ENCODE measurements at places on chromosomes 7 and 10. TPM values are rescaled to one million over a fixed set of nuclear protein-coding genes. Genes with fewer than 3 reads are reported as not detected.

GRCh38 chr7:131103997-131104396 lies 223.7 kb upstream of the MKLN1 start:
- no peaks in the 10 kb centered on the region for H3K27me3 ChIP-seq
- DNase-seq, result no peak
- H3K4me3 ChIP-seq, result no peak overlapping the region

- H3K36me3 ChIP-seq, result peaks cover 4% of the 10 kb centered on the region
- H3K4me3 ChIP-seq, result no peak overlapping the region
Measured at GRCh38 chr10:17684537-17684936, 40.6 kb downstream of the STAM start.

- H3K36me3 ChIP-seq, result no peaks in the 10 kb centered on the region
- H3K4me1 ChIP-seq, result no peaks in the 10 kb centered on the region
- H3K4me3 ChIP-seq, result peak overlapping the region; percentile 86
- H3K27ac ChIP-seq, result peak overlapping the region; percentile 68
- H3K27me3 ChIP-seq, result no peaks in the 10 kb centered on the region
Measured at GRCh38 chr7:77799078-77799964, 748 bp downstream of the PHTF2 start.

GRCh38 chr7:93838966-93839365 lies 51.6 kb downstream of the TFPI2 start:
- no peak overlapping the region for H3K4me3 ChIP-seq
- H3K36me3 ChIP-seq, result no peaks in the 10 kb centered on the region
- H3K27me3 ChIP-seq, result no peaks in the 10 kb centered on the region
- no peak for DNase-seq
- H3K4me1 ChIP-seq, result no peaks in the 10 kb centered on the region

DNA sequence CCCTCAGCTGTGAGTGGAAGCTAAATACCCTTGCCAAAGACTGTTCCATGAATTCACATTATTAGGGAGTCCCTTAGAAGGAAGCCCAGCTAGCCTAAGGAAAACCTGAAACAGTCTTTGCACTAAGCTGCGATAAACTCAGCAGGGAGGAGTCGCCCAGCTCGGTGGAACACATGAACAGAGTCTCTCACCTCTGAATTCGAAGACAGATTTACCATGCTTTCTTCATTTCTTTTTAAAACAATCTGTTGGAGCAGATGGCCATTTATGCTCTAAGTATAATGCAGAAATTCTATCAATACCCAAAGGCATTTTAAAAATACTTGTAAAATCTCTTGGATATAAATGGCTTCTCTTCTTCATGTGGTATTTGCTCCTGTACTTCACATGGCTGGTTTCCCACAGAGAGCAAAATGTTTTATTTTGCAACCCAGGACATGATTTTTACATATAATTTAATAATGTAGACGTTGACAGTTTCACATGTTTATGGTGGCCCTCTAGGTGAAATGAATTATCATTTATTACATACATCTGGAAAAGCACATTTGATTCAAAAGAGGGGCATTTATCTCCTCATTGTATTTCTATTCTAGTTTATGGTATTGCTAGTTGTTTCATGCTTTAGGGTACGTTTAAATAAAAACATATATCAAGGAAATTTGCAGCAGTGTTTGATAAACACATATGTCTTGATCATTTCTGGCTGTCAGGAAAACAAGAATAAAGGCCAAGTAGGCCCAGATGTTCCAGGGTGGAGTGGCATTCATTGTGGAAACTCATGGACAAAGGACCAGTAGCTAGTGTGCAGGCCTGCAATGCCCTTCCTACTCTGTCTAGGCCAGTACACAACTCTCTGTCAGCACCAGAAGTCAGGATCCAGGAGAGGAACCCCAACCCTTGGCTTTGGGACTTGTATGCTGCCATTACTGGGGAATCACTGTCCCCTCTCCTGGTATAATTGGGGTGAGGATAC lies 52.2 kb downstream of the LRGUK start:
- H3K27me3 ChIP-seq, result no peaks in the 10 kb centered on the region
- H3K4me1 ChIP-seq, result peaks cover 7% of the 10 kb centered on the region
- no peak overlapping the region for H3K4me3 ChIP-seq
- H3K27ac ChIP-seq, result no peak overlapping the region
- H3K36me3 ChIP-seq, result no peaks in the 10 kb centered on the region
- DNase-seq, result no peak

DNA sequence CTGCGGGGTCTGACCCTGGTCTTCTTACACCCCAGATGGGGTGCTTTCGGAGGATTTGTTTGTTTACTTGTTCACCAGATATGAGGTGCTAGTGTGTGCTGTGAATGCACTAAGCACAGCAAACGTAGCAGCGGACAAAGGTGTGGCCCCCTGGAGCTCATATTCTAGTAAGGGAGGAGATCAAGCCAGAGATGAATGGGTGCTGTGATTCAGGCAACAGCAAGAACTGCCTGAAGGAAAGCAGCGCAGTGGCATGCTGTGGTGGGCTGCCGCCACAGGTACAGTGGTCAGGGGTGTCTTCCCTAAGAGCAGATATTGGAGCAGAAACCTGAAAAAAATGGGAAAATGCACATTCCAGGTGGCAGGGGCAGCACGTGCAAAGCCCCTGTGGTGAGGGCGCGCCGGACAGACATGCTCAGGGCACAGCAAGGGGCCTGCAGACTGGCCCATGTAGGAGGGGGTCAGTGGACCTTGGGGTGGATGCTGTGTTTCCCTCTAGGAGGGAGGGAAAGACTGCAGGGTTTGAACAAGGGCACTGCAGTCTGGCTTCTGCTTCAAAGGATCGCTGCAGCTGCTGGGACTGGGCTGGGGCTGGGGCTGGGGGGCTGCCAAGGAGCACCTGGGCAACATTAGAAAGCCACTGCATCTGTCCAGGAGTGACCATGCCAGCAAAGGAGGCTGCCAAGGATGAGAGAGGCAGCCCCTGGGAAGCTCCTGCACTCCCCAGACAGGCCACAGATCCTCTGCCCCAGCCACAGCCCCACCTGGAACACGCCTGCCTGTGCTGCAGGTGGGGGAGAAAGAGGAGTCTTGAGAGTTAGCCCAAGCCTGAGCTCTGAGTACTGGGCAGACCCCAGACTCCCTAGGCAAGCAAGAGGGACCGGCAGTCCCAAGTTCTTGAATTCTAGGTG lies 927 bp upstream of the DEPP1 start:
- peak overlapping the region; percentile 55 for H3K27ac ChIP-seq
- H3K27me3 ChIP-seq, result no peaks in the 10 kb centered on the region
- no peaks in the 10 kb centered on the region for H3K36me3 ChIP-seq
- H3K4me1 ChIP-seq, result peaks cover 46% of the 10 kb centered on the region

DNA sequence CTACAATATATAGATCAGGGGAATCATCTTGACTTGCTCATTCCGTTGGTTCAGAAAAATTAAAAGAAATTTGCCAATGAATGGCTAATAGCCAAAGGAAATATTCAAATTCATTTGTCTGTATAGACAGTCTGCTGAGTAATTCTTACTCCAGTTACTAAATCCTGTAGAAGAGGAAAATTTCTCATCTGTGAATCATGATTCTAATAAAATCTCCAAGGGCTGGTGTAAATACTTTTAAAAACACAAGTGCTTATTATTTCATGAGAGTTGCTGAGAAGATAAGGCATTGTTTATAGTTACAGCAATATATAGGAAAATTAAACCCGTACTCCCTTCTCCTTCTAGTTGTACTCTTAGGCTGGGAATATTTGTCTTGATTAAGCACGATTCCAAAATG lies 53.0 kb downstream of the WNT2 start:
- H3K27ac ChIP-seq, result no peak overlapping the region
- no peaks in the 10 kb centered on the region for H3K36me3 ChIP-seq
- H3K4me1 ChIP-seq, result peaks cover 15% of the 10 kb centered on the region
- no peak overlapping the region for H3K4me3 ChIP-seq
- no peak for DNase-seq

DNA sequence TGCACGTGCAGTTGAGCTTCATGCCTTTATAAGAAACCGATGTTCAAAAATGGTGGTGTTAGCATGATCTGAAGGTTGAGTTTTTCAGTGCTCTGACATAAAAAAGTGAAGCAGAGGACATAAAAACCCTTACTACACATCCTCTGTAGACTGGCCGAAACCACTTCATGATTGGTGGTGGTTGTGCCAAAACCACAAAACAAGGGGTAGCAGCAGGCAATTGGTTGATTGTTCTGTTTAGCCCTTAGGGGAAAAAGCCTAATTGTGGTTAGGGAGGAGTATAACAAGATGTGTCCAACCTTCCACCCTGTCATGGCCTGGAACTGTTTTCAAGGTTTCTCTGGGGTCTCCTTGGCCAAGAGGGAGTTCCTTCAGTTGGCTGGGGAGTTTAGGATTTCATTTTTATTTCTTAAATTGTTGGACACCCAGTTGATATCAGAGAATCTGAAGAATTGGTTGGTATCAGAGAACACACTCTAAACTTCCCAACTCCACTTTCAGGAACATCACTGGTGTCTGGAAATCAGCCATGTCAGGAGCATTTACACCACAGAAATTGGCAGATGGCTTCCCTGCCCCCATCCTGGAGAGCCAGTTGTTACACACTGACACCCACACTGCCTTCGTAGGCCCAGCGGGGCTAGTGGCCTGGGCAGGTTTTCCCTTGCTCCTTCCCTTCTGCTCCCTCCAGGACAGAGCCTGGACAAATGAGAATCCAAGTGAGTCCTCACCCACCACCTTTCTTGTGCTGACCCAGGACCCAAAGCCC lies 18.8 kb downstream of the MRPS24 start:
- no peak overlapping the region for H3K27ac ChIP-seq
- H3K4me3 ChIP-seq, result no peak overlapping the region
- no peaks in the 10 kb centered on the region for H3K4me1 ChIP-seq
- peak; percentile 45 for DNase-seq

DNA sequence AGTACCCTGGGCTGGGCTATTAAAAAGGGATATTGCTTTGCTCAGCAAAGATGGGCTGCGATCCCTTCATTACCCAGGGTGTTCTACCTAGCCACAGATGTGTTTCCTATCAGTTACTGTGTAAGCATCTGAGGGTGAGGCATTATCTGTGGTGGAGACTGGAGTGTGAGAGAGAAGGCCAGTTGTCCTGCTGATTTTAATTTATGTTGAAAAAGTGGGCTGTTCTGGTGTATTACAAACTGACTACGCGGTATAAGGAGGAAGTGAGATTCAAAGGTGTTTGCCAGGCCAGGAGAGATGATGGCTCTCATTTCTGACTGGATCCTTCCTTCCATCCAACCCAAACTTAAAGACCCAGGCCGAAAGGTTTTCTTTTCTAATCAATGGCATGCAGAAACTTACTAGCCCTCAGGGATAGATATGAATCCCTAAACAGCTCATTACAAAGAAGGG lies 7.6 kb downstream of the TCF7L2 start:
- peak overlapping the region; percentile 99 for H3K27ac ChIP-seq
- peaks cover 72% of the 10 kb centered on the region for H3K4me1 ChIP-seq
- DNase-seq, result no peak
- no peak overlapping the region for H3K4me3 ChIP-seq
- no peaks in the 10 kb centered on the region for H3K27me3 ChIP-seq

DNA sequence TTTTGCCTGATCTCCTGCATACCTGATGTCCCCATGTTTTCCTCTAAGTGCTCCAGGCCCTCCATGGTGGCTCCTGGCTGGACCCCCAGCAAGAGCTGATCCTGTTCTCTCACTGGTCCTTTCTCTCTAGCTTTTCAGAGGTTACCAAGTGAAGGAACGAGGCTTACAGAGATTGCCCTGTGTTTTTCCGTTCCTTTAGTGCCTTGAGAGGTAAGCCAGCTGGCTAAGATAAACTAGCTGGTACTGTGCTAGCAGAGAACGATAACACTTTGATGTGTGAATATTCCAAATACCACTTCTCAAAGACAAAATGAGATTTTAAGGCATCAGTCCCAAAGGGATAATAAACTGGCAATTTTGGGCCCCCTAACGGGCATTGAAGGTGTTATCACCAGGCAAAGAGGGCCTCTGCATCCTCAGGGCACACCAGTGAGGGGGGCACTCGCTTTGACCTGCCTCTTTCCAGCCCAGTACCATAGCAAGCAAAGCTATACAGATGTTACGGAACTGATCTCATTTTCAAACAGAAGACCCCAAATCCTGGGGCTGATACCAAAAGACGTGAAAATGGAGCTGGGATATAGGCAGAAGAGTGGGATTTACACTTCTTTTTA lies 8.4 kb upstream of the CCNY start:
- H3K27ac ChIP-seq, result no peak overlapping the region
- H3K4me1 ChIP-seq, result peaks cover 16% of the 10 kb centered on the region
- no peaks in the 10 kb centered on the region for H3K36me3 ChIP-seq
- DNase-seq, result no peak
- H3K27me3 ChIP-seq, result no peaks in the 10 kb centered on the region

DNA sequence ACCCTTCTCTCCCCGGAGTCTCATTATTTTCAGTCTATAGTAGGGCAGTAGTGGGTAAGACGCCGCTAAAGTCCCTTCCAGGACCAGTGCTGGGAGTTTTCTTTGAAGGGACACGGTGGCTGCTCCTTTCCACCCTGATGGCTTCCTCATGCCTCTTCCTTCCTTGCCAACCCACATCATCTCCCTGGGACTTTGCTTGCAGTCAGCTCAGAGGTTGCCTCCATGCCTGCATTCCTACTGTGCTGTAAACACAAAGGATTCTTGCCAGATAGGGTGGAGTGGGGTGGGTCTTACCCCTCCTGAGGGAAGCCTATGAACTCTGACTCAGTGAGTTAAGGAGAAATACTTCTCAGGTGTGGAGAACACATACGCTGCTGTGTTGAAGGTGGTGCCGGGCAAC lies 59.9 kb upstream of the IGFBP3 start:
- no peak overlapping the region for H3K4me3 ChIP-seq
- no peak overlapping the region for H3K27ac ChIP-seq
- H3K27me3 ChIP-seq, result no peaks in the 10 kb centered on the region

The C10orf53 gene
- not detected for total RNA-seq

- H3K27me3 ChIP-seq, result no peaks in the 10 kb centered on the region
- H3K27ac ChIP-seq, result peak overlapping the region; percentile 16
- H3K4me1 ChIP-seq, result peaks cover 24% of the 10 kb centered on the region
- no peak overlapping the region for H3K4me3 ChIP-seq
- DNase-seq, result peak; percentile 40
- H3K36me3 ChIP-seq, result no peaks in the 10 kb centered on the region
Measured at GRCh38 chr7:47914717-47915615, 33.3 kb downstream of the PKD1L1 start.

DNA sequence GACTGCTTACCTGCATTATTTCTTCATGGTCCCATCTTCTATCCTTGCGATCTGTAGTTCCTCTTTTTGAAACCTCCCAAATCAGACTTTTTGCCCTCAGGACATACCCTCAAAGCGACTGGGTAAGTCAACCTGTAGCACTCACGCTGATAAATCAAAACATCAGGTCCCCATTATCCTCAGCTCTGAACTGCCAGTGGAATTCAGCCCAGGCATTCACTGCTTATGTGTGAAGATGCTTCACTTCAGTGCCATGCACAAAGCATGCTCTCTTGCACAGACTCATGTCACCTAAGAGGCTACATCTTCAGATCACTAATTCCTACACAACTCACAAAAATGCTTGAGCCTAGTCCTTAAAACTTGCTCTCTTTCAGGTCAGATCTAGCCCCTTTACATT lies 283.6 kb upstream of the KLF6 start:
- no peak overlapping the region for H3K27ac ChIP-seq
- DNase-seq, result no peak
- no peaks in the 10 kb centered on the region for H3K36me3 ChIP-seq
- H3K4me3 ChIP-seq, result no peak overlapping the region

Data from SJCRH30 (cell line).